ENCODE measurements at places on chromosomes 4 and X.

DNA sequence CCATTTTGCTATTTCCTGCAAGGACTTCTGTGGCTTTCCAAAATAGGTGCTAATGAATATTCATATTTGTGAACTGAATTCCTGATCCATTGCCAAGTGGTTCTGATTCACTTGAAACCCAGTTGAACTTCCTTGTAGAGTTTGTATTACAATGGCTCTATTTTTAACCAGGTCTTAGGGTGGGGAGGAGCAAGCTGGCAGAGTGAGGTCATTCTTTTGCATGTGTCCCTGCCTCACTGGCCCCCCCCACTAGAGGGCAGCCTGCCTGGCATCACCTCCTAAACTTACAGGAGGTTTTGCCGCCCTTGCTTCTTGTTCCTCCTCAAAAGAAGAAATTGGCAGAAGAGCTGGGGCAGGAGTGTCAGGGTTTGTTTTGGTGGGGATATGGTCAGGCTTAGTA, 10.5 kb downstream of the PTTG2 start:
- peak; percentile 72 for DNase-seq

DNA sequence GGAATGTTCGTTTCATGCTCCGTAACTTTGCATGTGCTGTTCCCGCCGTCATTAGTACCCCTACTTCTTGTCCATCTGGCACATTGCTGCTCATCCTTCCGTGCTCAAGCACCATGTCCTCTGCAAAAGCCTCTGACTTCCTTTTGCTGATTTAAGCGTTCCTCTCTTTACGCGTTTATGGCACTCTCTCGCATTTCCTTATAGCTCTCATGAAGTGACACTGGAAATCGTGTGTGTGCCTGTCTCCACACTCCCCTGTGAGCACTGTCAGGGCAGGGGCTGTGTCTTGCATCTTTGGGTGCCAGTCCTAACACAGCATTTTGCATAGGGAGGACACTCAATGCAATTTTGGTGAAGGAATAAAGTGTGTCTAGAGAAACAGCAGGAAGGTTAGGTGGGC, 210.6 kb upstream of the FAT1 start:
- DNase-seq: no peak

DNA sequence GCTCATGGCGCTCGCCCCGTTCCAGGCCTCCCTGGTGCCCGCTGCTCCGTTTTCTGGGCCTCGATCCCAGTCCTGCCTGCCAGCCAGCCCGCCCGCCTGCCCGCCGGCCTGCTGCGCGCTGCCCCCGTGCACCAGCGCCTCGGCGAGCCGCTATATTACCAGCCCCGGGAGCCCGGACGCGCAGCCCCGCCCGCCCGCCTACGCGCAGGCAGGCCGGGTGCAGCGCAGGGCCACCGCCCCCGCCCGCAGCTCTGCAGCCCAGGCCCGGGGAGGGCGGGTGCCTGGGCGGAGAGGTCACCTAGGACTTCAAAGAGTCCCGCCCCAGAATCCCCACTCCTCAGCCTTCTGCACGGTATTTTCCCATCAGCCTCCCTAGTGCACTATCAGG, at the start of gene MAOB:
TSS of gene MAOB (minus strand) at position 157 of the 388 bp plus-strand sequence. CDS start at position 6, 151 bp downstream.
- peak; percentile 38 for DNase-seq

DNA sequence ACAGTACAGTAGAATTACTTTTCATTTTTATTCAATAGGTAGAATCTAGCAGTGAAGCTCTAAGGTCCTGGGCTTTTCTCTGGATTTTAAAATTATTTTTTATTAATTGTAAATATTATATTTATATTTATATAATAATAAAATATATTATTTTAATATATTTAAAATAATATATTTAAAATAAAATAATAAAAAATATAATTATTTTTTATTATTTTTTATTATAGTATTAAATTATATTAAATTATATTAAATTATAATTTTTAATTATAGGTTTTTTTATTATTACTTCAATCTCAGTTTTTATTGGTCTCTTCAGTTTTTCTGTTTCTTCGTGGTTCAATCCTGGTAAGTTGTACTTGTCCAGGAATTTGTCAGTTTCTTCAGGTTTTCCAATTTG, 49.7 kb upstream of the PABPC4L start:
- no peak for DNase-seq

GRCh38 chrX:40145923-40146261, 48.1 kb upstream of the BCOR start:
- no peak for DNase-seq

GRCh38 chr4:90187148-90187884, 60.1 kb downstream of the CCSER1 start:
- no peak for DNase-seq

DNA sequence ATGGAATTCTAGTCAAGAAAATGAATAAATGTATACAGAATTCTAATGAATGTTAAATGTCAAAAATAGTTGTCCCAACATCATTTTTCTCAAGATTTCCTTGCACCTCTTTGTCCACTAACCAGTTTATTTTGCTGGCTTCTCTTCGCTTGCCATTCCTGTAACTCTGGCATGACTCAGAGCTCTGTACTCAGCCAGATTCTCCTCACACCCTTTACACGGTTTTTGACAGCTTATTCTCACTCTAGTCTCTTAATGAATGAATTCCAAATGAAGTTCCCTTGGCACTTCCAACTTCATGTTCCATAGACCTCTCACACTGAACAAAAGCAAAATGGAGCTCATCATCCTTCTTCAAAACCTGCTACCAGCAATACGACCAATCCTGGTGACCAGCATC, 419.3 kb upstream of the SLIT2 start:
- no peak for DNase-seq

- no peak for DNase-seq
Observed at GRCh38 chrX:12149670-12150407, 11.6 kb downstream of the FRMPD4 start.

DNA sequence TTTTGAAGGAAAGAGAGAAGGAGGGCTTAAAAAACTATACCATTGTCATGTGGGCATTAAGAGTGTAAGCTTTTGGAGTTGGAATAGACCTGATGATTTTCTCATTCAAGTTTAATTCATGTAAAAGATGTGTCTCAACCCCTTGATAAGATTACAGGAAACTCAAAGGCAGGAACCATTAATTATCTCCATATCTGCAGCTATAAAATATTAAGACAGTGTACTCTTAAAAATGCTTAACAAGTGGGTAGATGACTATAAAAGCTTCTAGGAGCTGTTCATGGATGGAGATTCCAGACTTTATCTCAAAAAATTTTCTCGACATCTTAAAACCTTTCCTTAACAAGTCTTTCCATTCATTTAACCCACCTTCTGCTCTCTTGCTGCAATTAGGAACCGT, 208.3 kb downstream of the PALLD start:
- no peak for DNase-seq

- DNase-seq: no peak
Observed at GRCh38 chr4:112813790-112814189, 176.8 kb downstream of the LARP7 start.

- no peak for DNase-seq
Observed at GRCh38 chr4:186082221-186082620, 13.3 kb downstream of the TLR3 start.

DNA sequence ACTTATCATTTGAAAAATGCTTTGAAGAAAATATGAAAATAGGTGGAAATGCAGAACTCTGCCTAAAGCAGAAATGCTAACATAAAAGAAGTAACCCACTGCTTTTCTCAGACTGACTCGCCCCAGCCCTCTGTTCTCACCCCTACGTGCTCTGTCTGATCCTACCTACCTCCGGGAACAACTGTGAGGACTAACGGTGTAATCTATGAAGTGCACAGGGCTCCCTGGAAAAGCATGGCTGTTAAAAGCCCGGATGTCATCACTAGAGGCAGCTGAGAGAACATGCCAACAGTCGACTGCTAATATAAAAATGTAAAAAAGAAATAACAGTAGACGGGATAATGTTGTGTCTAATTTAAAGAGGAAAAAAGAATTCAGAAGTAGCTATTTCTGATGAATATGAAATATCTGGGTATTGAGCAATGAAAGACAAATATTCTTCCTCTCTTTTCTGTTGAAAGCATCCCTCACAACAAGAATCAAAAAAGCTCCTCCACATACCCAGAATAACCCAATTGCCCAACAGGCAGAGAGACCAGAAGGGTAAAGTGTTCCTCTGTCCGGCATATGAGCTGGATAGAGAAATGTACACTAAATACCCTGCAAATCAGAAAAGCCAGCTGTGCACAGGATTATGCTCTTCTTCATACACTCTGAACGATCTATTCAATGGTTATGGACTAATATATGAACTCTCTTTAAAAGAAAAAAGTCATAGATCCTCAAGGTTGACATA, 130.7 kb downstream of the TSPAN5 start:
- no peak for DNase-seq

DNA sequence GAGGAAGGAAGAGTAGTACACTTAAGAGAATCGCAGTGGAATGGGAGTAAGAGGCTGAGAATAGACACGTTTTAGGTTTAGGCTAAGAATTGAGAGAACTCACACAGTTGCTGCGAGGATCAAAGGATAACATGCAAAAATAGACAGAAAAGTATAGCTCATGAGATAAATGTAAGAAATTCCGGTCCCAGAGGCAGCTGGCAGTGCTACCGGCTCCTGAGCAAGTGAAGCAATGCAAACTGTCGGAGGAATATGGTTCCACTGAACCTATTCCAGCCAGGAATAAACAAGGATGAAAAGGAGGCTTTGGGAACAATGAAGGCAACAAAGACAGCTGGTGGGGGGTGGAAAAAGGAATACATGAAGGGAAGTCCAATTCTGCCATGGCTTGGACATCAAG, 191.8 kb downstream of the QDPR start:
- no peak for DNase-seq

GRCh38 chrX:11267425-11267824, 25.8 kb upstream of the AMELX start:
- no peak for DNase-seq
